ENCODE measurements at places on chromosomes 1 and 21.

- DNase-seq, result no peak
These were observed 44.4 kb downstream of the ABCD3 start for GRCh38 chr1:94462606-94463005.

DNA sequence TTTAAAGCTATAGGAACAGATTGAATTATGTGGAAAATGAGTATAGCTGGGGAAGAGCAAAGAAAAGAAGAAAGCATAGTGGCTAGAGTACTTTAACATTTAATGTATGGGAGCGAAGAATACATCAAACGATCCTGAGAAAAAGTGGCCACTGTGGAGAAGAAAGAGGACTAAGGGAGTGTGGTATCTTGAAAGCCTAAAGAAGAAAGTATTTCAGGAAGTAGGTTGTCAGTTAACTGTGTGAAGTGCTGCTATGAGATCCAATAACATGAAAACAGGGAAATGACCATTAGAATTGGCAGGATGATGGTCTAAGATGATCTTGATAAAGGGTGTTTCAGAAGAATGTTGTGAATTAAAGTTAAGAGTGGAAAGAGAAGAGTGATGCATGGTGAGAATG lies 219.6 kb upstream of the BEND5 start:
- no peak for DNase-seq

- DNase-seq, result no peak
These were observed 10.1 kb downstream of the ZC3H12A start for GRCh38 chr1:37484325-37485051.

GRCh38 chr21:42724226-42724920 lies 71.0 kb downstream of the PDE9A start:
- DNase-seq, result no peak

DNA sequence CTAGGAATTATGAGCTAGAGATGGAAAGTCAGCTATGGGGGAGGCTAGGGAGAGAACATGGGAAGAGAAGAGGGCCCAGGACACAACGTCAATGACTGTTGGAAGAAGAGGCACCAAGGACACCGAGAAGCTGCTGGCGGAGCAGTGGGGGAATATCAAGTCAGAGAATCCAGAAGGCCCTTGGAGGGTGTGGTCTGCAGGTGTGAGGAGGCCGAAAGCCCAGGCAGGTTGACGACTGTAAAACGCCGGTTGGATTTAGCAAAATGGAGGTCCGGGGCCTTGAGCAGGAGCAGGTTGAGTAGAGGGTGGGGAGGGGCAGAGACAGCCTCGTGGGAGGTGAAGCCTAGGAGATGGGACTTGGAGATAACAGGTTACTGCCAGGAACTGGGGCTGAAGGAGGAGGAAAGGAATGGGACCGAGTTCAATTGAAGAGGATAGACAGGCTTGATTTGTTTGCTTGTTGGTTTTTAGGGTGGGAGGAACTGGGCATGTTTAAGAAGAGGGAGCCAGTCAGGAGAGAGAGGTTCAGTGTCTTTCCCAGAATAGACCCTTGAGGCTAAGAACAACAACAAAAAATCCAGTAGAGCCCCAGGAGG lies 35.1 kb downstream of the EDN2 start:
- DNase-seq, result no peak

- DNase-seq, result no peak
These were observed 128.0 kb downstream of the CDC42BPA start for GRCh38 chr1:227190321-227190720.

GRCh38 chr21:40120940-40121575 lies 253.8 kb downstream of the PCP4 start:
- peak; percentile 3 for DNase-seq

GRCh38 chr1:87362063-87362833 lies 33.6 kb downstream of the LMO4 start:
- DNase-seq, result no peak

DNA sequence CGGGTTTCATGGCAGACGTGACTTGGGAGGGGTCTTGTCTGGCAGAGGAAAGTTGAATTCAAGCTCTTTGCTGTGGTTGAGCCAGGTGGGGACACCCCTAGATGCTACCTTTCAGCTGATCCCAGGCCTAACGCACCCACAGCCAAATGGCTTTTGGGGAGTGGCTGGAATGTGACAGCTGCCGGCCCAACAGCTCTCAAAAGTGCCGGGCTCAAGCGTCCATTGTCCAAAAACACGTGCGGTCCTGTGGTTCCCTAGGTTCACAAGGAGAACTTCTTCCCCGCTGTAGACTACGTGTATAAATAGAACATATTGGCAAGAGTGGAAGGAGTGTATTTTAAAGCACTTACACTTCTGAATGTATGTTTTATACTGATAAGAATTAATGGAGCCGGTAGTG lies 87.1 kb upstream of the ARHGEF16 start:
- DNase-seq, result no peak

- no peak for DNase-seq
These were observed 37.2 kb downstream of the ADSS2 start for GRCh38 chr1:244414543-244414942.

GRCh38 chr1:221801773-221802516 lies 60.1 kb upstream of the DUSP10 start:
- no peak for DNase-seq

DNA sequence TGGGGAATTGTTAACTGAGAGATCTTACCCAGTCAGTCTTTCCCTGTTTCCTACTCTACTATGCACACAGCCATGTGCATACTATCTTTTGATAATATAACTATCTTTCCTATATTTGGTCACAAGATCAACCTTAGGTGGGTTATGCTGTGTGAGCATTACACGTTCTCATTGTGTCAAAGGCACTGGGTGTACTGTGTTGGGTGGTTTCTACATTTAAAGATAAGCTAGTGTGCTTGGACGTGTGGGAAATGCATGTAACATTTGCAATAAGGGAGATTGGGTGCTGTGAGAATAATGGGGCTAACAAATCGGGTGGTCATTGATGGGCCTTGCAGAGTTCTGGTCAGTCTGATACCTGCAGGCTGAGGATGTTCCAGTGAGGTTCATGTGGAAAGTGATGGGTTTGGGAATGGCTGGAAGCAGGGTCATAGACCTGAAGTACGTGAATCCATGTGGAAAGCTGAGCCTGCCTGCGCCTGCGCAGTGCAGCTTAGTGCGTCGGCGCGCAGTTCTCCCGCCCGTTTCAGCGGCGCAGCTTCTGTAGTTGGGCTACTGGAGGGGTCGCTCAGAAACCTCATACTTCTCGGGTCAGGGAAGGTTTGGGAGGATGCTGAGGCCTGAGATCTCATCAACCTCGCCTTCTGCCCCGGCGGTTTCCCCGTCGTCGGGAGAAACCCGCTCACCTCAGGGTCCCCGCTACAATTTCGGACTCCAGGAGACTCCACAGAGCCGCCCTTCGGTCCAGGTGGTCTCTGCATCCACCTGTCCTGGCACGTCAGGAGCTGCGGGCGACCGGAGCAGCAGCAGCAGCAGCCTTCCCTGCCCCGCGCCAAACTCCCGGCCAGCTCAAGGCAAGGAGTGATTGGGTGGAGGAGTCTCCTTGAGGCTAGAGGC lies at the start of gene MSH4:
Gene MSH4 (plus strand): TSS at position 507 of the 897 bp plus-strand sequence. CDS start 104 bp downstream, at position 611.
- DNase-seq, result no peak

GRCh38 chr1:73783352-73783751 lies 414.6 kb downstream of the LRRIQ3 start:
- no peak for DNase-seq

- DNase-seq, result no peak
These were observed 10.3 kb downstream of the UTS2 start for GRCh38 chr1:7842517-7842916.

DNA sequence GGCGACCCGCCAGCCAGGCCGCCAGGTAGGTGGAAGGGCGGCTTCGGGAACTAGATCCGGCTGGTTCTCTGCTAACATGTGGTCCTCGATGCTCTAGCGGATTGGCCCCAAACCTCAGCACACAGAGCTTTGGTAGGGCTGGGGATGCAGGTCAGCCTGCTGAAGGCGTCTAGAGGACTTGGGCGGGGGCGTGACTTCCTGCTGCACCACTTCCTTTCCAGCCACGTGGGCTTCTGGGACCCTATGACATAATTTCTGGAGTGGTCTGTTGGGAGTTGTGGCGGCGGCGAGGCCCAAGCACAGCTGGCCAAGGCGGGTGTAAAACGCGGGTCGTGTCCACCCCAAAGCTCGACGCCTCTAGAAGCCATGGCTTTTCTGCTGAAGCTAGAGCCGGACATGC lies 124.5 kb downstream of the ATF6 start:
- no peak for DNase-seq

GRCh38 chr1:29256394-29256793 lies 20.1 kb downstream of the PTPRU start:
- DNase-seq, result no peak

GRCh38 chr1:23930861-23931490 lies 17.8 kb upstream of the CNR2 start:
- DNase-seq, result no peak

GRCh38 chr1:227654858-227655752 lies 80.0 kb downstream of the JMJD4 start:
- DNase-seq, result no peak

DNA sequence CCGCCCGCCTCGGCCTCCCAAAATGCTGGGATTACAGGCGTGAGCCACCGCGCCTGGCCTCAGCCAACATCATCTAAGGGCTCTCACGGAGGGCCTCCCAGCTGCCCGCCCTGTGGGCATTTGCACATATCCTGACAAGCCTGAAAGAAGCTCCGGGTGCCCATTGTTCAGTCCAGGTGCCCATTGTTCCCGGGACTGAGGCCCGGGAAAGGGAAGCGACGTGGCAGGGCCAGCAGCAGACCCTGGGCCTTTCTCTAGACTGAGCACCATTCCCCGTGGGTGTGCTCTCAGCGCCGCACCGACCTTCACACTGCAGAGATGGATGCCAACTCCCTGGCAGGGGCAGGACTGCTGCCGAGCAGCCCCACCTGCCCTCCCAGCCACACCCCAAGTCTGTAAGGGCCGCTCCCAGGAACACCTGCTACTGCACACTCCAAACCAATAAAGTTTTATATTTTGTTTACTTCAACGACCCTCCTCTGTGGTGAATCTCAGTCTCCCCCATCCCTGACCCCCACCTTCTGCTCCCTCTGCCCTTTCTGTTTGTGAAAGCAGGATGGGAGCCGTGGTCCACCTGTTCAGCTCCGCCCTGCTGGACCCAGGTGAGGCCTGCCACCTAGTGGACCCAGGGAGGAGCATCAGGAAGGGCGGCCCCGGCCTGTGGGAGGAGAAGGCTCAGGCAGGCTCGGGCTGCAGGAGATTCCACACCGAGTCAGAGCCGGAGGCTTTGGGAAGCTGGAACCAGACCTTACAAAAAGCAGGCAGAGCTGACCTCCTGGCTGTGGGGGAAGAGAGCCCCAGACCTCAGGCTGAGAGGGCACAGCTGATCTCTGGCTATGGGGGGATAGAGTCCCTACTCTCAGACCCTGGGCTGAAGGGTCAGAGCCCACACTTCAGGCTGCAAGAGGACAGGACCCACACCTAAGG lies 1.1 kb upstream of the TMEM82 start:
- DNase-seq, result peak; percentile 7

- no peak for DNase-seq
These were observed 79.1 kb upstream of the GPR88 start for GRCh38 chr1:100458661-100459357.

- DNase-seq, result no peak
These were observed 44.7 kb downstream of the CDC42BPA start for GRCh38 chr1:227273557-227273956.

DNA sequence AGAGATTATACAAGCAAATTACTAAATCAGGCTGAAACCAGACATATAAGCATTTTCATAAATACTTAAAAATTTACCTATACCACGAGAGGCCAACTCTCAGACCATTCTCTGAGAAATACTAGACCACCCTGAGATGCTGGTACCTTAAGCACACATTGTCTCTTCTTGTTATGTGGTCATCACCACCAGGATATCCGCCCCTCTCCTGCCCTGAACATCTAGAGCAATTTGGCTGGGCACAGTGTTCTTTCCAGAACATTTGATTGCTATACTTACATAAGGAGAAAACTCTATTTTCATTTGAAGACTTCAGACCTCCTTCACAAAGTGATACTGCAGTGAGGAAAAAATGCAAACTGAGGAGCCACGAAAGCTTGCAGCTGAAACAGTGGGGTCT lies 36.2 kb upstream of the DUSP10 start:
- DNase-seq, result no peak

DNA sequence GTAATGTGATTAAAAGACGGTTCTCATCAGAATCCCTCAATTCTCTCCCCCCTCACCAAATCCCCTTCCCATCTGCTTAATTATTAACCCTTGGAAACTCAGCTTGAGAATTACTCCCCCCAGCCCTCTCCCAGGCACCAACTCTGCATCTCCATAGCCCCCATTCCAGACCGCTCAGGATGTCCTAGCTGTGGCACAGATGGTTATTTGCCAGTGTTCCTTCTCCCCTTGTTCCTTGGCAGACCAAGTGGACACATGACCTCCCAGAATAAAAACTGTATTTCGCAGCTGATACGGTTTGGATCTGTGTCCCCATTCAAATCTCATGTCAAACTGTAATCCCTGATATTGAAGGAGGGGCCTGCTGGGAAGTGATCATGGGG lies 14.6 kb downstream of the HENMT1 start:
- DNase-seq, result no peak

- DNase-seq, result no peak
These were observed 4.2 kb upstream of the S100A12 start for GRCh38 chr1:153379591-153379990.

DNA sequence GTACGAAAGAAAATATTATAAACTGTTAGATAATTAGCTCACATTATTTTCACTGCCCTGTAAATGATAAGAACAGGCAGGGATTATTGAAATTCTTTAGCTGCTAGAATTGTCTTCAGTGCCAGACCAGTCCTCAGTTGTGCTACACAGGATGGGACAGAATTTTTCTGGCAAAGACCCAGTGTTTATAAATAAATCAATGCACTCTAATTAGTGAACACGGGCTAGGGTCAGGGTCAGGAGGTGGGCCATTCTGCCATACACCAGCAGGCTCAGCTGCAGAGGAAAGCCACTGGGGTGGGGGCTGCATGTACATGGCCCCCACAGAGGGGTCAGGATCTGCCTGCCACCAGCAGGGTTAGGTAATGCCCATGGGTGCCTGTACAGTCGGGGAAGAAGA lies 6.4 kb downstream of the BCAR3 start:
- DNase-seq, result no peak

DNA sequence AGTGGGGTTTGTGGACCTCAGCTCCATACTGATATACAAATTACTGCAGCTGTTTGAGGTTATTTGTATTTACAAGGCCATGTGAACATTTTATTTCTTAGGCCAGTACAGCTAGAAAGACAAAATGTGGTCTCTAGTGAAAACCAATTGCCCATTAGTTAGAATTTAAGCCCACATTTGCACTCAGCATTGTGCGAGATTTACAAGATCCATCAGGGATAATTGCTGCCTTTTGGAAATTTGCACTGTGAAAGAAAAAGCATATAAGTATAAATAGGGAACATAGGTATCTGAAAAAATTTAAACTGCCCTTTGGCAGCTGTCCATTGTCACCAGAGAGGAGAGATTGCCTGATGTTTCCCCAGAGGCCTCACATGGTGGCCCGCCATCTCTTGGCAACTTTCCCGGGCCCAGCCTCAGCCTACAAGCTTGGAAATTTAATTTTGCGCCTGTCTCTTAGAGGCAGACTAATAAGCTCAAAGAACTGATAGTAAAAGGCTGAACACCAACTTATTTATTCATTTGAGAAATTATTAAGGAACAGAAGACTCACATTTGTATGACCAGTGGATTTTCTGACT lies 120.7 kb downstream of the MAP3K21 start:
- DNase-seq, result no peak

- no peak for DNase-seq
These were observed 17.3 kb downstream of the ITSN1 start for GRCh38 chr21:33659568-33659949.

- DNase-seq, result no peak
These were observed 602.4 kb downstream of the AJAP1 start for GRCh38 chr1:5256793-5257192.

Data from NCI-H1436 treated with DMSO at 0.1 percent for 48 hours (cell line).